Naive thymus-derived CD8-positive, alpha-beta T cell (primary cell): ENCODE measurements at places on chromosomes 1 and 21. TPM values are rescaled to one million over a fixed set of nuclear protein-coding genes. Genes with fewer than 3 reads are reported as not detected.

Gene RGS5
- 3.8 TPM for polyA plus RNA-seq

Gene HAO2
- polyA plus RNA-seq = not detected

Gene TP73
- polyA plus RNA-seq = 0.06 TPM

Gene CNKSR1
- not detected for polyA plus RNA-seq

Gene VSIG8
- polyA plus RNA-seq = not detected

Gene RIIAD1
- not detected for polyA plus RNA-seq

Gene CR1L
- polyA plus RNA-seq = not detected

Gene TEX50
- polyA plus RNA-seq = not detected

Gene JAK1
- polyA plus RNA-seq = 244 TPM

Gene CFH
- not detected for polyA plus RNA-seq

Gene RUNX3
- polyA plus RNA-seq = 22.0 TPM

Gene HMCN1
- polyA plus RNA-seq = not detected

Gene DDR2
- polyA plus RNA-seq = not detected

Gene CCDC17
- not detected for polyA plus RNA-seq

Gene LAMB3
- not detected for polyA plus RNA-seq

Gene NECTIN4
- polyA plus RNA-seq = not detected

Gene ERICH3
- not detected for polyA plus RNA-seq

Gene ITGB2
- 524 TPM for polyA plus RNA-seq

Gene OR2T11
- not detected for polyA plus RNA-seq

Gene TNFRSF9
- polyA plus RNA-seq = 0.24 TPM

Gene KANK4
- not detected for polyA plus RNA-seq

Gene IFI44
- 8.9 TPM for polyA plus RNA-seq

Gene S100A7A
- not detected for polyA plus RNA-seq

Gene TRPM2
- 0.20 TPM for polyA plus RNA-seq

Gene TEKT2
- polyA plus RNA-seq = not detected

Gene SLC45A1
- polyA plus RNA-seq = 0.81 TPM

Gene LEFTY2
- polyA plus RNA-seq = 0.19 TPM

Gene BACH1
- 23.4 TPM for polyA plus RNA-seq

Gene SLAMF9
- polyA plus RNA-seq = not detected
